Stimulated activated CD4-positive, alpha-beta T cell treated with anti-CD3 and anti-CD28 coated beads, Interleukin-1b, Interleukin-23, amount 100 ng/mL, for 1 hour (primary cell): ENCODE measurements at places on chromosomes 1 and 21.

DNA sequence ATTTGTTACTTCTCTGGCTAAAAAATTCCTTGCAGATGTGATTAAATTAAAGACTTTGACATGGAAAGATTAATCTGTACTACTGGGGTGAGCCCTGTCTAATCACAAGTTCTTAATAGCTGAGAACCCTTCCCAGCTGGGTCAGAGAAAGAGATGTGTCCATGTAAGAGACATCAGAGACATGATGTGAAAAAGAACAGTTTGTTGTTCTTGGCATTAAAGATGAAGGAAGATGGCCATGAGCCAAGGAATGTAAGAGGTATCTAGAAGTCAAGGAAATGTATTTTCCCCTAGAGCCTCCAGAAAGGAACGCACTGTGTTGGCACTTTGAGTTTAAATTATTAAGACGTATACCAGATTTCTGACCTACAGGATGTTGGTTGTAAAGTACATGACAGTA is 1271.5 kb upstream of the PRMT6 start:
- DNase-seq = no peak

DNA sequence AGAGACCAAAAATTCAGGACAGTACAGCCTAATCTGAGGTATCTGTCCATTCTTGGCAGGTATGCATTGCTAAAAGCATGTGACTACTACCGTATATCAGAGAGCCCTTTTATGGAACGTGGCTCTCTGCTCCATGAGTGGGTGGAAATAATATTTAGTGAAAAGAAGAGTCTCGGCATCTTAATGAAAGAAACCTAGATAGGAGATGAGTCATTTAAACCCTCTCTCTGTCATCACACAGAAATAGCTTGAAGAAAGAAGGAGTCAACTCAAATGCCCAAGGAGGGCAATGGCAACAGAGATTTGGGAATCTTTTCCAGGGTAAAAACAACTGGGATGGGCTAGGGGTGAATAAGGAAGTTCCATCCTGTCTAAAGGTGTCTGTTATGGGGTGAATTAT is 528.2 kb downstream of the SMYD3 start:
- no peak for DNase-seq

- DNase-seq = no peak
These were observed 405.3 kb upstream of the PRMT6 start for GRCh38 chr1:106651028-106651762.

GRCh38 chr1:236120721-236121153 is 21.6 kb upstream of the GPR137B start:
- no peak for DNase-seq

DNA sequence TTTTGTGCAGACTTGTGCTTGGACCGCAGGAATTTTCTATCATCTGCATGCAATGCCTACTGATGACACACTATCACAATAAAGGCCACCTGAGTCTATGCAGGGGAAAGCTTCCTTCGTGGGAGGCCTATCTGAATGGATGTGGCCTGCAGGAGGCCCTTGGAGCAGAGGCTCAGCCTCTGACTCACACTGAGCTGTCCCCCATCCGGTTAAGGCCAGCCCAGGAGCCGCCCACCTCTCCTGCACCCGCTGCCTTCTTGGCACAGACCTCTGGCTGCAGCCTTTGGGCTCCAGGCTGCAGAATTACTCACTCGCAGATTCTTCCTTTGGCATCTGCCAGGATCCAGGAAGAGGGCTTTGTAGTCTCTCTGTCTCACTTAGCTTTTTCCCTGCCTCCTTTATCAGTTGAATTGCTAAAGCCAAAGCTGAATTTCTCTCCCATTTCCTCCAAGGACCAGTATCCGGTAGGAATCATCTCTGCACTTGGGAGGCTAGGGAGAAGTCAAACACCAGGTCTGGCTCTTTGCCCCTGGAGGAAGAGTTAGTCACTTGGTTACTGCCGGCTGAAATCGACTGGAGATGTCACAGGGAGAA is 65.1 kb upstream of the JUN start:
- no peak for DNase-seq

DNA sequence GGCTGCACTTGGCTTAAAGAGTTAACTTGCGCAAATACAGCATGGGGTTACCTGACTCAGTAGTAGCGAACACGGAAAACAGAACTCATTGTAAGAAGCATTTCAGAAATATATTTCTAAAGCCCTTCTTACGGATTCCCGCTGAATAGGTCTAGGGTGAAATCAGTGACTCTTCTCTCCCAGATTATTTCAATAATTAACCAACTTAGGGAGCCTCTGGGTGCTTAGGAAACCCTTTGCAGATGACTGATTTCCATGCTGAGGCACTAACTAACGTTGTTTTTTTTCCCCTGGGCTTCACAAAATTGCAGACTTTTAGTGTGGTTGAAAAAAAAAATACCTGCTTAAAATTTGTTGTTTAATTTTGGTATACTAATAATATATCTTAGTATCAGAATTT is 40.3 kb downstream of the BTG3 start:
- no peak for DNase-seq
